A549 treated with DMSO at 1 μM for 4 hours (cell line): ENCODE measurements at places on chromosomes 13 and 19. TPM values are rescaled to one million over a fixed set of nuclear protein-coding genes. Genes with fewer than 3 reads are reported as not detected.

C1QTNF9 gene
- not detected in 5 replicates for total RNA-seq

PROZ gene
- not detected in 5 replicates for total RNA-seq

FUT1 gene
- total RNA-seq = 0.06 to 0.09 TPM (median 0.08 TPM) in 5 replicates

FPR3 gene
- total RNA-seq = not detected in 5 replicates

HDGFL2 gene
- 20.0 to 32.7 TPM (median 27.2 TPM) in 5 replicates for total RNA-seq

FBXL12 gene
- 12.5 to 13.5 TPM (median 13.1 TPM) in 5 replicates for total RNA-seq

PGLYRP2 gene
- total RNA-seq = 0.07 to 0.10 TPM in 2 of 5 replicates, not detected in the others

KIR3DL1 gene
- total RNA-seq = not detected in 5 replicates

LMTK3 gene
- 2.4 to 4.8 TPM (median 3.8 TPM) in 5 replicates for total RNA-seq

FFAR3 gene
- not detected in 5 replicates for total RNA-seq

UQCR11 gene
- 93.1 to 175 TPM (median 172 TPM) in 5 replicates for total RNA-seq

LILRA2 gene
- not detected in 5 replicates for total RNA-seq

RPS28 gene
- total RNA-seq = 406 to 906 TPM (median 811 TPM) in 5 replicates

NTF4 gene
- 0.37 to 0.85 TPM (median 0.52 TPM) in 5 replicates for total RNA-seq

KLF2 gene
- total RNA-seq = 8.2 to 22.6 TPM (median 19.5 TPM) in 5 replicates

PRX gene
- 1.4 to 1.9 TPM (median 1.5 TPM) in 5 replicates for total RNA-seq

ATP4B gene
- not detected in 5 replicates for total RNA-seq

OR7C1 gene
- not detected in 5 replicates for total RNA-seq

TUBA3C gene
- total RNA-seq = not detected in 5 replicates

CBARP gene
- total RNA-seq = 2.3 to 4.0 TPM (median 3.7 TPM) in 5 replicates

TPTE2 gene
- total RNA-seq = not detected in 5 replicates

PLEKHF1 gene
- 9.0 to 10.6 TPM (median 9.4 TPM) in 5 replicates for total RNA-seq

ZNF799 gene
- total RNA-seq = 1.4 to 1.7 TPM (median 1.5 TPM) in 5 replicates

LILRB4 gene
- total RNA-seq = not detected in 5 replicates

FCAR gene
- not detected in 5 replicates for total RNA-seq

ADPRHL1 gene
- 10.7 to 15.5 TPM (median 12.6 TPM) in 5 replicates for total RNA-seq

MEDAG gene
- 0.08 to 0.18 TPM (median 0.14 TPM) in 4 of 5 replicates, not detected in the other for total RNA-seq
